Transverse colon (tissue), 4 donors: ENCODE measurements at places on chromosomes 11 and 22.
A peak's percentile ranks its signal among the peaks of the same experiment; 100 is the strongest.

DNA sequence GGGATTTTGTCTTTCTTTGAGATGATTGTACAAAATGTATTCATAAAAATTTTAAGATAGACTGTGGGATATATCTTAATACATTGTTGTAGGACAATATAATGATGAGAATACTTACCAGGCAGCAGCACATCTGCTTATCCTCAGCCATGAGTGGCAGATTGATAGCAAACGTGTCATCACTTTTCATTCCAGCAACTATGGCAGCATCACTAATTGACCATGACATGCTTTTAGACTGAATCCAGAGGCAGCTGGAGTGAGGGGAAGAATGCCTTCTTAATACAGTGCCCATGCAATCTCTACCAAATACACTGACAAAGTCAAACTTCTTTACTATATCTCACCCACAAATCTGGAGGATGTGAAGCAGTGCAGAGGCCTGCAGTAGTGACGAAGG lies 755.2 kb upstream of the RAG2 start:
- DNase-seq, result no peak

- DNase-seq, result peak; percentile 70
Observed at GRCh38 chr11:2933375-2934020, 4.3 kb upstream of the PHLDA2 start.

- DNase-seq, result peak; percentile 56
Observed at GRCh38 chr11:121426476-121427399, 25.4 kb upstream of the SORL1 start.

DNA sequence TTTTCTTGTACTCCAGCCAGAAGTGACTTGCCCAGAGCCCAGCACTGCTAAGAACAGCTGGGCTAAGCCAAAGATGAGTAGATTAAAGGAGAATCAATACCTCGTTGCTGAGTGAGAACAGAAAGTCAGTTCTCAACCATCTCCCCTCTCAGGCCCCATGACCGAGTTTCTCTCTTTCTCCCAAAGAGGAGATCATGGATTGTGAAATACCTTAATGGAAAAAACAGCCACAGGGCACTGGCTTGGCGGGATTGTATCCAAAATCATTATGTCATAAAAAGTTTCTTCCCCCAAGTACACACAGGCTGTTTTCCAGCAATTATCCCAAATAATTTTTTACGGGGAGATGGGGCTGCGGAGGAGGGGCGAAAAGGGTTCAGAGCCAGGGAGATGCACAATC lies 111.8 kb upstream of the TMEM45B start:
- DNase-seq, result no peak

- no peak for DNase-seq
Observed at GRCh38 chr11:1920909-1921573, 1.5 kb downstream of the TNNT3 start.

GRCh38 chr11:130137999-130138398 lies 21.6 kb upstream of the ST14 start:
- no peak for DNase-seq

DNA sequence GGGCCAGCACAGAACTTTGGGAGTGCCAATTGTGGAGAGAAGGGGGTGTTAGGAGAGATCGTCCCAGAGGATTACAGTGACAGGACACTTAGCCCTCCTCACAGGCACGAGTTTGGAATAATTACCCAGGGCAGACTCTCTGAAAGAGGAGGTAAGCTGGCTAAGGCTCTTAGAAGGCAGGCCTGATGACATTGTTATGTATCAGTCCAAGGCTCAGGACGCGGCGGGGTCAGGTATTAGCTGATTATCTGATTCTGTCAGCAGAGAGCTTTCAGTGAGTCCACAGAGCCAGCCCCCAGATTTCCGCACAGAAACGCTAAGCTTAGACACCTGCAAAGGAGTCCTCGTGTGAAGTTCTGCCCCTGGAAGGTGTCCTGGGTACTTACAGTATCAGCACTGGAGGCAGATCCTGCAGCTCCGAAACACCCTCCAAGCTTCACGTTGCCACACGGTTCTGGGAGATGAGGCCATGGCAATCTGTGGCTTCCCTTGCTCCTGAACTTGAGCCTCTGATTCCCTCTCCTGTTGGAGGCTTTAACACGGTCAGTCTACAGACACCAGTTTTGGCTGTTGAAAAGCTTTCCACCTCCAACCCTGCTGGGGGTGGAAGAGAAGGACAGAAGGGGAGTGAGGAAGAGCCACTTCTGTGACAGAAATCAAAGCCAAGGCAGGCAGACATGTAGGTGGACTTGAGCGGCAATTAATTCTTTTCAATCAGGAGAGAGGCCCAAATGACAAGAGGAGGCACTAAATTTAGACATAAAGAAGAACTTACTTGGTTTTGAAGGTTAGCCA lies 123.6 kb upstream of the CADM1 start:
- DNase-seq, result no peak

DNA sequence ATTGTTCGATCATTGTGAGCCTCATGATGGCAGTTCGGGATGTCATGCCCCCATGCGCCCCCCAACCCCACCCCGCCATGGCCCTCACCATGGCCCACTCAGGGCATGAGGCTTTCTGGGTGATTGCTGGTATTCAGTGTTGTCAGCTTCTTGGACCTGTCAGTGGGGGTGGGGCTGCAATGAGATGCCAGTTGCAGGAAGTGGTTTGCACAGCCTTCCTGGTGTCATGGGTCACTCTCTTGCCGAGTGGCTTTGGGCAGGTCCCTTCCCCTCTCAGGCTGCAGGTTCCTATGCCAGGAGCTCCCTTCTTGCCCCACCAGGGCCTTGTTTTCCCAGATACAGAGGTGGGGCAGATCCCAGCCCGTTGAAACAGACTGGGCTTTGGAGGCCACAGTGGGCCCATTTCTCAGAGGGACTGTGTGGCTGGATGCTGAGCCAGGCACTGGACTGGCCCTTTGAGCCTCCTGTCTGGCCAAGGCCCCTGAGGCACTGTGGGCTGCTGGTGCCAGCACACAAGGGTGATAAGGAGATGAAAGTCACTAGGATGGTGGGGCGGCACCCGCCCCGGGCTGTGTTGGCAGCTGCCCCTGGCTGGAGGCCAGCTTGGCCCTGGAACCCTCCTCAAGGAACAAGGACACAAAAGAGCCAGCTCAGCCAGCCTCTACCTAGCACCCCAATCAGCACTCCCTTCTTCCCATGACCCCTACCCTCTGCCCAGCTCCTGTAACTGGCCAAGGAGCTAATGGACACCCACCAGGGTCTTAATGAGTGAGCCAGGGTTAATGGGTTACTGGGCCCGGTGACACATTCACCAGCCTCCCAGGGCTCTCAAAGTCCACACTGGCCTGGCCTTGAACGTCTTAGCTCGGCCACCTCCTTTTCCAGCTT lies 1.5 kb upstream of the GGT1 start:
- DNase-seq, result peak; percentile 89

GRCh38 chr11:61816736-61817455 lies at the start of gene FADS1:
FADS1 (minus strand) TSS chr11:61817003; CDS start chr11:61816929, 74 bp downstream.
- peak; percentile 83 for DNase-seq

- peak; percentile 40 for DNase-seq
Observed at GRCh38 chr11:12091956-12092558, 18.3 kb upstream of the MICAL2 start.

- DNase-seq, result peak; percentile 84
Observed at GRCh38 chr22:44701824-44702478, at the start of gene PRR5. PRR5 (plus strand) TSS chr22:44702204; CDS start chr22:44702475, 271 bp downstream.
